Epithelial cell of proximal tubule (primary cell): ENCODE measurements at places on chromosomes 4 and X. TPM values are rescaled to one million over a fixed set of nuclear protein-coding genes. Genes with fewer than 3 reads are reported as not detected.

DNA sequence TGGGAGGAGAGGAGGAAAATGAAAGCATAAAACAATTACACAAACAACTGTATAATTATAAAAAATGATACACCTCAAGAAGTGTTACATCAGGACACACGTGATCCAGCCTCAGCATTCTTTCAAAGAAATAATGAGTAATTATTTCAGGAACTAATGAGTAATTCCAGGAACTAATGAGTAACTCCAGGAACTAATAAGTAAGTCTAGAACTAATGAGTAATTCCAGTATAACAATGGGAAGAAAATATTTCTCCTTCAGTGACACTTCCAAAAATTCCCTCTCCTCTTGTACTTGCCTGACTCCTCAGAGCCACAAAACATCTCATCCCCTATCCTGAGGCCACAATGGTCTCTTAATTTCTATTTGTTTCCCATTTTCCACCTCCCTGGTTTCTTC, 63.5 kb upstream of the COL25A1 start:
- peak; percentile 46 for DNase-seq

GRCh38 chr4:15396157-15396800, 31.6 kb upstream of the C1QTNF7 start:
- DNase-seq, result no peak

DNA sequence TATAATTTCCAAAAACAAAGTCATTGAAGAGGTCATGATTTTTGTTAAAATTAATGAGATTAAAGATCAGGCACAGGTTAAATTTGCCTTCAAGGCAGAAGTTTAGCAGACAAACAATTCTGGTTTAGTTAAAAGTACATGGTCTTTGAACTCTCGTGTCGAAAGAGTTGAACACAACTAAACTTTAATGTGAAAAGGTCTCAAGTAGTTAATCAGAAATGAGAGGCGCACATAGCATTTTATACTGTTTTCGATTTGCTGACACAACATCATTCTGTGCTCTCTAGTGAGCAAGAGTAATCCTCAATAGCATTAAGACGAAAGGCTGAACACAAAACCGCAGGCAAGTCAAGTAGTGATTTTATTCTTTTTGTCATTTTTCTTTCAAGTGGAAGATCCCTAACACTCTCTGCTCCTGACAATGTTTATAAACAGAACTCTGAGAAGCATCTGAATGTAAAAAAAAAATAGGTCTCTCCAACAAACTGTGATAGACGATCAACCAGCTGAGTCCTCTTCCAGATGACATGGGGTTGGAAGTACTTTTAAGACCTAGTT, 49.8 kb downstream of the SH3RF1 start:
- no peak for DNase-seq

DNA sequence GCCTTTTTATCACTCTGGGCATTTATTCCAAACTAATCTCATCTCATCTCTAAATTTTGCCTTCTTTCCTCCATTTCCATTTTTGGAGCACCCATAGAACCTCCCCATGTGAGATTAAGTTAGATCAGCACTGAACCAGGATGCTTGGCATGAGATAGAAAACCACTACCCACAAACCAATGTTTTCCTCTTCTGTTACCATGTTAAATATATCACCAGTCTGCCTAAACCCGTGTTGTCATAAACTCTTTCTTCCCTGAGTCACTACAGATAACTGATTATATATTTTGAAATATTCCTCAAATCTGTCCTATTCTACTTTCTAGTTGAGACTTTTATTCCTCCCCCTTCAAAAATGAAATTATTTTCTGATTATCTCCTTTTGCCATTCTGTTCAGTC, 37.6 kb downstream of the GABRB1 start:
- no peak for DNase-seq

- DNase-seq, result no peak
Observed at GRCh38 chrX:104117759-104118158, 5.4 kb downstream of the ZCCHC18 start.

The EDNRA gene
- total RNA-seq, result 3.3 and 3.9 TPM in 2 replicates

The PCDH18 gene
- 0.29 and 1.5 TPM in 2 replicates for total RNA-seq
